ENCODE measurements at places on chromosomes 2 and 18.

- H3K4me1 ChIP-seq: peaks cover 2% of the 10 kb centered on the region
- H3K27ac ChIP-seq: no peak overlapping the region
- no peaks in the 10 kb centered on the region for H3K36me3 ChIP-seq
- H3K27me3 ChIP-seq: no peaks in the 10 kb centered on the region
- peak; percentile 52 for DNase-seq
- H3K4me3 ChIP-seq: no peak overlapping the region
Observed at GRCh38 chr2:41871080-41871479, 176.7 kb upstream of the PKDCC start.

DNA sequence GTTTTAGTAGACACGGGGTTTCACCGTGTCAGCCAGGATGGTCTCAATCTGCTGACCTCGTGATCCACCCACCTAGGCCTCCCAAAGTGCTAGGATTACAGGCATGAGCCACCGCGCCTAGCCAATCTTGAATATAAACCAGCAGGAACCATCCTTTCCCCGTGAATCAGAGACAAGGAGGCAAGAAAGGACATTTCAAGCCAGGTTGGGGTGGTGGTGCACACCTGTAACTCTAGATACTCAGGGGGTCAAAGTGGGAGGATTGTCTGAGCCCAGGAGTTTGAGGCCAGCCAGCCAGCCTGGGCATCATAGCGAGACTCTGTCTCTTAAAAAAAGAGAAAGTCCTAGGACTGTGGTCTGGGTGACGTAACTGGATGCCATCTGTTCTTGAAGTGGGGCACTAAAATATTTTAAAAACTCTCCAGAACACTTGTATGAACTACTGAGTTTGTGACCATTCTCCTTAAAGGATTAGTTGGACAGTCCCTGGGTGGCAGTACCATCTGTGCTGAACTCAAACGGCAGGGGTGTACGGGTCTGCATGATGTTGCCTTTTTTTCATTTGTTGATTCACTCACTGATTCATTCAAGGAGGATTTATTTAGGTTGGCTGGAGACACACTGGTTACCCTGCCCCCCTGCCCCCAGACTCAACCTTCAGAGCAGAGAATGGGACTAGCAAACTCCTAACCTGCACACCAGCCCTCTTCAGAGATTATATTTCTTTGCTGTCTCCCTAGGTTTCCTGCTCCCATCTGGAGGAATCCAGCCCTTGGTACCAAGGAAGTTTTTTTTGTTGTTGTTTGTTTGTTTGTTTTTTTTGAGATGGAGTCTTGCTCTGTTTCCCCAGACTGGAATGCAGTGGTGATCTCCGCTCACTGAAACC is 2.9 kb upstream of the TLX2 start:
- peaks cover 2% of the 10 kb centered on the region for H3K36me3 ChIP-seq
- no peak overlapping the region for H3K4me3 ChIP-seq
- H3K4me1 ChIP-seq: peaks cover 4% of the 10 kb centered on the region
- no peak for DNase-seq
- H3K27ac ChIP-seq: no peak overlapping the region
- peaks cover 53% of the 10 kb centered on the region for H3K27me3 ChIP-seq

DNA sequence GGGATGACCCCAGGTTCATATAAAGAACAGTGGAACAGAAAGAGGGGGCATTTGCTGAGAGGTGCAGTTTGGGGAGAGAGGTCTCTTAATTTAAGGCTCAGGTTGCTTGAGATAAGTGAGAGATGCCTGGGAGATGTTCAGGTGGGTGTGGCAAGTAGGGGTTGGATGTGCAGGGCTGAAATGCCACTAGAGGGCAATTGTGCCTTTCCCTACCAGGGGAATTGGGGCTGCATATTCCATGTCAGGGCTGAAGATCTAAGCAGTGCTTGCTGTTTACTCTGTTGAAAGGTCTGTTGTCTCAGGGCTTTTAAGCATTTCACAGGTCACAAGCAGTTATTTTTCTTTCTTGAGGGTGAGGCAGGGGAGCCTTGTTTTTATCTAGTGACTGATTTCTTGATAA is 7.8 kb downstream of the CCDC85A start:
- H3K27ac ChIP-seq: no peak overlapping the region
- no peak overlapping the region for H3K4me3 ChIP-seq
- H3K27me3 ChIP-seq: peaks cover under 1% of the 10 kb centered on the region
- H3K4me1 ChIP-seq: no peaks in the 10 kb centered on the region

- no peak overlapping the region for H3K4me3 ChIP-seq
- no peak overlapping the region for H3K27ac ChIP-seq
- peaks cover 4% of the 10 kb centered on the region for H3K27me3 ChIP-seq
- H3K4me1 ChIP-seq: no peaks in the 10 kb centered on the region
- DNase-seq: no peak
Observed at GRCh38 chr2:231425291-231425810, 29.8 kb downstream of the B3GNT7 start.

GRCh38 chr18:78789850-78790249 is 189.8 kb upstream of the SALL3 start:
- DNase-seq: no peak
- no peak overlapping the region for H3K27ac ChIP-seq
- H3K27me3 ChIP-seq: no peaks in the 10 kb centered on the region
- no peaks in the 10 kb centered on the region for H3K36me3 ChIP-seq

GRCh38 chr2:12730265-12730664 is 13.5 kb downstream of the TRIB2 start:
- H3K4me1 ChIP-seq: peaks cover 15% of the 10 kb centered on the region
- DNase-seq: no peak
- H3K36me3 ChIP-seq: peaks cover 19% of the 10 kb centered on the region
- H3K27ac ChIP-seq: no peak overlapping the region
- no peak overlapping the region for H3K4me3 ChIP-seq

- H3K4me3 ChIP-seq: no peak overlapping the region
- H3K4me1 ChIP-seq: no peaks in the 10 kb centered on the region
- H3K36me3 ChIP-seq: no peaks in the 10 kb centered on the region
- no peak for DNase-seq
- H3K27ac ChIP-seq: no peak overlapping the region
Observed at GRCh38 chr2:130766711-130767407, 11.5 kb downstream of the AMER3 start.

GRCh38 chr2:196640031-196640548 is 575 bp downstream of the CCDC150 start:
- peaks cover 3% of the 10 kb centered on the region for H3K4me1 ChIP-seq
- peak overlapping the region; percentile 53 for H3K27ac ChIP-seq

- no peak overlapping the region for H3K4me3 ChIP-seq
- H3K4me1 ChIP-seq: no peaks in the 10 kb centered on the region
- H3K27ac ChIP-seq: no peak overlapping the region
- H3K36me3 ChIP-seq: no peaks in the 10 kb centered on the region
- no peak for DNase-seq
Observed at GRCh38 chr2:238967031-238967977, 119.4 kb downstream of the TWIST2 start.

DNA sequence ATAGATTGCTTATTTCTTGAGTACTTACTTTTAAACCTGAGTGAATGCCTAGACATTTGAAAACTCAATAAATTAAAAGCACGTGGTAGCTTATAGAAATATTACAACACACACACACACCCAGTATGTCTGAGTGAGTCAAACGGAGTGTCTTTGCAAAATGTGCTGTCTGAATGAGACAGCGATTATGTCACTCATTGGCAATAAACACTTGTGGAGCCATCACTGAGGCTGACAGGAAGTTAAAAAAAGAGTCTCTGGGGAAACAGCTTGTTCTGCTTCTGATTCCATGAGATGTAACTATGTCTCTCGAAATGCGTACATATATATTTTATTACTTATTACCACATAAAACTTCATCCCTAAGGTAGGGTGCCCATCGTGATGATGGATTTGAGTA is 22.3 kb upstream of the VPS4B start:
- H3K36me3 ChIP-seq: no peaks in the 10 kb centered on the region
- peaks cover 4% of the 10 kb centered on the region for H3K4me1 ChIP-seq
- no peak overlapping the region for H3K27ac ChIP-seq
- DNase-seq: peak; percentile 77
- H3K27me3 ChIP-seq: no peaks in the 10 kb centered on the region

DNA sequence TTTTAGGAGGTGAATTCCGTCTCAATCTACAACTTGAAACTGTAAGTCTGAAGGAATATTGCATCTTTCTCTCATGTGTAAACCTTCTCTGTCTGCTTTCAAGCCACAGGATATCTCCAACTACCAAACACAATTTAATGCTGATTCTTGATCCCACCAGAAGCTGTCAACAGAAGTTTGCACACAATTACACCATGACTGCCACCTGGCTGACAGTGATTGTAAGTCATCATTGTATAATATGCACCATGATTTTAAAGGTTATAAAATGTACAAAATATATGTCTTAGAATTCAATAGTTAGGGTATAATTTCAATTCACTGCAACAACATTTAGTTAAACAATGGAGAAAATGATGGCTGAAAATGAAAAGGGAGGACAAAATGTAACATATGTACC is 18.4 kb downstream of the PREPL start:
- no peaks in the 10 kb centered on the region for H3K4me1 ChIP-seq
- DNase-seq: peak; percentile 26
- no peak overlapping the region for H3K4me3 ChIP-seq
- H3K27me3 ChIP-seq: no peaks in the 10 kb centered on the region

- DNase-seq: no peak
- H3K36me3 ChIP-seq: no peaks in the 10 kb centered on the region
- no peak overlapping the region for H3K4me3 ChIP-seq
- no peak overlapping the region for H3K27ac ChIP-seq
- H3K4me1 ChIP-seq: peaks cover 2% of the 10 kb centered on the region
- no peaks in the 10 kb centered on the region for H3K27me3 ChIP-seq
Observed at GRCh38 chr2:24511894-24512293, 20.8 kb downstream of the NCOA1 start.

- no peak overlapping the region for H3K27ac ChIP-seq
- no peaks in the 10 kb centered on the region for H3K36me3 ChIP-seq
- peaks cover 2% of the 10 kb centered on the region for H3K27me3 ChIP-seq
- no peaks in the 10 kb centered on the region for H3K4me1 ChIP-seq
- H3K4me3 ChIP-seq: no peak overlapping the region
- no peak for DNase-seq
Observed at GRCh38 chr2:17804358-17804757, 11.9 kb upstream of the MSGN1 start.

DNA sequence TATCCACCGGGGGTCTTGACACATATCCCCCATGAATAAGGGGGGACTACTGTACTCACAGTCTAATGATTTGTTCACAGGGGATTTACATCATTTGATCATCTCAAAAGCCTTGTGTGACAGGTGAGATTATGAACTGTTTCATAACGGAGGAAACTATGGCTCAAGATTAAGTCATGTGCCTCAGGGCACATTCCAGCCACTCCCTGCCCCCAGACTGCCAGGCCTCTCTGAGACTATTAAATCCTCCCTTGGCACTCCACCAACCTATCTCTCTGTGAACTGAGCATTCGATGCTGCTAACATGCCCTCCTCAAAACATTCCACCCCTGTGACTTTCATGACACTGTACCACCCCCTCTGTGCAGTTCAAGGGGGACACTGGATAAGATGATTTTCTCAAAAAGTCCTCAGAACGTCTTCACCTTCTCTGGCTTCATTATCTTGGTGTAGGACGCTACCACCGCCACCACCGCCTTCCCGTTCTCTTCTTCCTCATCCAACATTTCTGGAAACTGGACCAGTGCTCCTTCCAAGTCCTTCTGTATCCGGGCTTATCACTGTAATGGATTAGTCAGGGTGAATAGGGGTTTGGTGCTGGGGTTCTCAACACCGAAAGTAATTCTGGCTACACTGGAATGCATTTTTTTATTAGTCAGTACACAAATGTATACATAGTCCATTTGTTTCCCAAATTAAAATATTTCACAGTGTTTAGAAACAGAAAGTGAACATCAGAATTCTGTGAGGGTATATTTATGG is 169.6 kb downstream of the KCNS3 start:
- peaks cover 3% of the 10 kb centered on the region for H3K4me1 ChIP-seq
- H3K4me3 ChIP-seq: no peak overlapping the region
- peak; percentile 22 for DNase-seq
- no peak overlapping the region for H3K27ac ChIP-seq

Data from fibroblast of lung (primary cell).